ENCODE measurements at places on chromosomes 13 and 19.
A peak's percentile ranks its signal among the peaks of the same experiment; 100 is the strongest.

DNA sequence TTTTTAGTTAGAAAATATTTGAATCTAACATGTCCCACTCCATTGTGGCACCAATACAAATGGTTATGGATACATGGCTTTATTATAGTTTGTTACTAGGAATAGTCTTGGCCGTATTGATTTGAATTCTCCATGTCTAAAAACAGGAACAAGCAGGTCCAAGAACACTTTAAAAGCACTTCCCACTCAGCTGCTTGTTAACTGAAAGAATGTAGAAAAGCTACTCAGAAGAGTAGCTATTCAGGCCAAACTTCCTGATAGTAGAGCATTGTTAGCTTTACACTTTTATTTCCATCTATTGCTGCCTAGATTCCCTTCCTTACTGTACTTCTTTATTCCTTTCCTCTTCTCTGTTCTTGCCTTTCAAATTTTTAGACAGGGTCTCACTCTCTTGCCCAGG lies 6.9 kb downstream of the PIBF1 start:
- peak; percentile 5 for DNase-seq

DNA sequence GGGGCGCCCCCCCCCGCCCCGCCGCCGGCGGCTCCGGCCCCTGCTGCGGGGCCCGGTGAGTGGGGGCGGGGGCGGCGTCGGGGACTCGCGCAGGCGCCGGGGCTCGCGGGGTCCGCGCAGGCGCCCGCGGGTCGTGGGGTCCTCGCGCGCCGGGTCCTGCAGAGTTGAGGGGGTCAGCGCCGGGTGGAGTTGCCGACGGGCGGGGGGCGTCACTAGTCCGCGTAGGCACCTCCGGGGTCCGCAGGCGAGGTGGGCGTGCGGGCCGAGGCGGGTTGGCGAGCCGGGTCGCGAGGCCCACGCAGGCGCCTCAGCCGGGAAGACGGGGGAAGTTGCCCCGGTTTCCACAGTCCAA lies 365 bp downstream of the PPP6R1 start:
- DNase-seq: no peak

DNA sequence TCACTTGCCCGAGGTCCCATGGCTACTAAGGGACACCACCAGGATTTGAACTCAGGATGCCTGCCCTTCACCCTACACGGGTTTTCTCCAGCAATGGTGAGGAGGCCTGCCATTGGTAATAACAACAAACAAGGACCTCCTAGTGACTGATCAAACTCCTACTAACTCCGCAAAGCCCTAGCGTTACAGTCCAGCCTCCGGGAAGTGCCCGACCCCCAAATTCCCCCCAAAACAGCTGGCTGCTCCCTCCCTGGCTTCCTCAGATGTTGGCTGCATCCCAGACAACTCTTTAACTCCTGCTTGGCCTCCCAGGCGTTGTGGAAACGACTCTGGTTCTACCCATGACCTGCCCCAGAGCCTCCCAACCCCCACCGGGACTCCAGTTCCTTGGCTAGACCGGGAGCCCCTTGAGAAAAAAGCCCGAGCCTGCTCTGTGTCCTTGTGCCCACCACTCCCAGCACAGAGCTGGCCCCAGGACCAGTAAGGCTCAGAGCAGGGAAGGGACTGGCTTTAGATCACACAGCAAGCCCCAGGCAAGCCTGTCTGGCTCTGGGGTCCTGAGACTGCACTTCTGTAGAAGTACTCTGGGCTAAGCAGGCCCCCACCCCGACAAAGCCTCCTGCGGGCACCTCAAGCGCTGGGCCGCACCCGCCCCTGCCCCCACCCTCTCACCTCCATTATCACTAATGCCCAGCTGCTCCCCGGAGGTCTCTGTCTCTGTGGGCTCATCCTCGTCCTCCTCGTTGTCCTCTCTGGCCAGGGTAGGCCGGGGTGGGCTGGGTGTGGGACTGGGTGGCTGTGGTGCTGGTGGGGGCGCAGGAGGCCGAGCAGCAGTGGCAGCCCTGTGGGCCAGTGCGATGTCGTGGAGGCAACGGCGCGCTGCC lies 4.7 kb downstream of the AKT1S1 start:
- DNase-seq: no peak

- no peak for DNase-seq
Observed at GRCh38 chr19:1767464-1767933, 14.2 kb downstream of the ONECUT3 start.

GRCh38 chr19:51295382-51296126 lies 15.9 kb upstream of the IGLON5 start:
- DNase-seq: no peak

GRCh38 chr19:6032827-6033226 lies 54.9 kb upstream of the RANBP3 start:
- no peak for DNase-seq

- no peak for DNase-seq
Observed at GRCh38 chr13:79918620-79919019, 422.3 kb downstream of the SPRY2 start.

GRCh38 chr13:22114630-22115311 lies 443.9 kb downstream of the FGF9 start:
- DNase-seq: peak; percentile 95

DNA sequence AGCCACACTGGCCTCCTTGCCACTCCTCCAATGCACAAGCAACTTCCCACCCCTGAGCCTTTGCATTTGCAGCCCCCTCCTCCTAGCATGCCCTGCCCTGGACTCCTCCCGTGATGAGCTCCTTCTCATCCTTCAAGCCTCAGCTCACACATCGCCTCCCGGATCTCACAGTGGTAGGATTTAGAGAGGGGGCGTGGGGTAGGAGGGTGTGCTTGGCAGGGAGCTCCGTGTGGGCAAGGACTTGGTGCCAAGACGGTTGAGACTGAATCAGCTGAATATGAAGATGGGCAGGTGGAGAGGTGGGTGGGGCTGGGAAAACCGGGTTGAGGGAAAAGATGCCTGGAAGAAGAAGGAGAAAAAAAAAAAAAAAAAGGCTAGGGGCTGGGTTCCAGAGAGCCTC lies 48.4 kb upstream of the ZNRF4 start:
- no peak for DNase-seq

DNA sequence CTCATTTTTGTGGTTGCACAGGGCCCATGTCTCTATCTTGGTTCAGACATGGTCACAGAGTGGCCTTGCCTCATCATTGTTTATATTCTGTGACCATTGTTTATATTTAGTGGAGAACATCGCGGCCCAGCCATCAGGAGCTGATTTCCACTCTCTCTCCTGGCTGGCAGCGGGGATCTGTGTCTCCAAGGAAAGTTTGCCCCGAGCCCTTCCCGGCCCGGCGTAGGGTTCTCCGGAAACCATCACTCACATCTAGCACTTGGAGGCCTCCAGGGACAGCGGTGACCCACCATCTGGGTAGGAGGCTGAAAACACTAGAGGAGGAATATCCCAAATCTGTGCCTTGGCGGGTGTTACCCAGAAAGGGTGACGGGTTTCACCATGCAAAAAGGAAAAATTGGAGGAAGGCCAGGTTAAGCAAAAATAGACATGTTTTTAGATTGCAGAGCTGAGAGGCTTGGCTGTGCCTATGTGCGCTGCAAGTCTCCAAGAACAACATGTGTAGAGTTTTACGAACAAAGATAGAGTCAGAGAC lies 726 bp upstream of the ZNF358 start:
- no peak for DNase-seq

DNA sequence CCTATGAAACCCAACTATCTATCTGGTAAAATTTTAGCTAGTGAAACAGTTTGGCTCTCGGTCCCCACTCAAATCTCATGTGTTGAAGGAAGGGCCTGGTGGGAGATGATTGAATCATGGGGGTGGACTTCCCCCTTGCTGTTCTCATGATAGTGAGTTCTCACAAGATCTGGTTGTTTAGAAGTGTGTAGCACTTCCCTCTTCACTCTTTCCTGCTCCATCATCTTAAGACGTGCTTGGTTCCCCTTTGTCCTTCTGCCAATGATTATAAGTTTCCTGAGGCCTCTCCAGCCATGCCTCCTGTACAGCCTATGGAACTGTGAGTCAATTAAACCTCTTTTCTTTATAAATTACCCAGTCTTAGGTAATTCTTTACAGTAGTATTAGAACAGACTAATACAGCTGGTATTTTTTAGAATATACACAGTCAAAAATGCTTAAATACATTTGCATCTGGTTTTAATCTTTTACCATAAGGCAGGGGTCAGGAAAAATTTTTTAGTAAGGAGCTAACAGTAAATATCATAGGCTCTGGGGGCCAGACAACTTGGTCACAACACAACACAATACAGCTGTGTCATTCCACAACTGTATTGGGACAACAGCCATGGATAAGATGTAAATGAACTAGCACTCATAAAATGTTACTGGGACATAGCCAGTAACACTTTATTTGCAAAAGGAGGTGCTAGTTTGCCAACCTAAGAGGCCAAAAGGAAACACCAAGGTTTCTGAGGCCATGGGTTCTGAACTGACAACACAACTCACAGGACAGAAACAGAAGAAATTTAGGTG lies 24.3 kb downstream of the DZIP1 start:
- DNase-seq: no peak

DNA sequence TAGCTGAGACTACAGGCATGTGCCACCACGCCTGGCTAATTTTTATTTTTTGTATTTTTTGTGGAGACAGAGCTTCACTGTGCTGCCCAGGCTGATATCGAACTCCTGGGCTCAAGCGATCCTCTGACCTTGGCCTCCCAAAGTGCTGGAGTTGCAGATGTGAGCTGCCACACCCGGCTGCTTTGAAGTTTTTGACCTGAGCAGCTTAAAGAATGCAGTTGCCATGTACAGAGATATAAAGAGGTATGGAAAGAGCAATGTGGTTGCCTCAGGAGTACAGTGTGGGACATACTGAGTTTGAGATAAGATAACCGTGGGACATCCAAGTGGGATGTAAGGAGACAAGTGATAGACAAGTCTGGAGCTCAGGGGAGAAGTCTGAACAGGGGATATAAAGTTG lies 82.7 kb upstream of the LSM14A start:
- no peak for DNase-seq

DNA sequence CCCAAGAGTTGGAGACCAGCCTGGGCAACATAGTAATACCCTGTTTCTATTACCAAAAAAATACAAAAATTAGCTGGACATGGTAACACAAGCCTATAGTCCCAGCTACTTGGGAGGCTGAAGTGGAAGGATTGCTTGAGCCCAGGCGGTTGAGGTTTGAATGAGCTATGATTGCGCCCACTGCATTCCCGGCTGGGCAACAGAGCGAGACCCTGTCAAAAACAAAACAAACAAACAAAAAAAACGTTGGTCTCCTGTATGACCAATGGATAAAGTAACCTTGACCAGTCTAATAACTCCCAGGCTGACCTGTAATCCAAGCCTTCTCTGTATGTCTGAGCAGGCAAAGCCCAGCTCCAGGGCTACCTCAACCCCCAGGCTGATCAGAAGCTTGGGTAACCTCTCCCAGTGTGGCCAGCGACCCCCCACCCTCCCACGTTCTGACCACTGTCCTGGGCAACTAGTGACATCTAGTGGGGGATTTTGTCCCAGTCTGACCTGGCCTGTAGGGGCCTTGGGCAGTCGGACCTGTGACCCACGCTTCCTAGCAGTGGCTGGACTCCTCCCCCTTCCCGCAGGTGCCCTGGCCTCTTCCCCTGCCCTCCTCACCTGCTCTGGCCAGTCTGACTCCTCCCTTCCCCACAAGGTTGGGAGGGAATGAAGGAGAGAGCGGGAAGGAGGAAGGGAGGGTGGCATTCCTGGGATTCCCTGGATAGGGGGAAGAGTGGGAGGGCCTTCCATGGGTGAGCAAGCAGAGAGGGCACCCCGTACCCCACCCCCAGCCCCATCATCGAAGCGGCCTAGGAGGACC lies 1.0 kb upstream of the BCAM start:
- no peak for DNase-seq

DNA sequence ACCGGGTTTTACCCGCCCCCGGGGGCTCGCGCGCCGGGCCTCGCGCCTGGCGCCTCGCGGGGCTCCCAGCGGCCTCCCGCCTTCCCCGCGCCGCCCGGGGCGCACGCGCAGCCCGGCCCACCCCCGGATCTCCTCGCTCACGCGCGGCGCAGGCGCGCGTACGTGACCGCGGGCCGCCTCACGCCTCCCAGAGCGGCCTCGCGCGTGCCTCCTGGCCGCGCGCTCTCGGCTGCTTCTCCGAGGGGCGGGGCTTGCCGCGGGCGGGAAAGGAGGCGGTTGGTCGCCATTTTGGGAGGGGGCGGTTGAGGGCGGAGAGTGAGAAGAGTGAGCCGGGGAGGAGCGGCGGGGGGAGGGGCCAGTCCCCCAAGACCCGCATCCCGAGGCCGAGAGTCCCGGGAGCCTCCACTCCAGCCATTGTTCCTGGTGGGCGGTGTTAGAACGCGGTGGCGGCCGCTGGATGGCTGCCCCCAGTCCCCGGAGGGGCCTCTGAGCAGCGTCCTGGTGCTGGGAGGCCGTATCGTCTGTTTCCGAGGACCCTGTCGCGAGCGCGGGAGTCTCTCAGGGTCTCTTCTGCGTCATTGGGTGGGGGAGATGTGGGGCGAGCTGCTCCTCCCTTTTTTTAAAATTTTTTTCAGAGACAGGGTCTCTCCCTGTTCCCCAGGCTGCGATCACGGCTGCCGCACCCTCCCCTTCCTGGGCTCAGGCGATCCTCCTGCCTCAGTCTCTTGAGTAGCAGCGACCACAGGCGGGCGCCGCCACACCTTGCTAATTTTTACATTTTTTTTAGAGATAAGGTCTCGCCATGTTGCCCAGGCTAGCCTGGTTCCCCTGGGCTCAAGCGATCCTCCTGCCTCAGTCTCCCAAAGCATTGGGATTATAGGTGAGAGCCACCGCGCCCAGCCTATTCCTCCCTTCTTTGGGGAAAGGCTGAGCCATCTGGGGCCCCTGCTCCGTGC lies at the start of gene ZNF541:
Gene ZNF541, minus strand, starts transcription at position 78 of the 956 bp plus-strand sequence. CDS start 17,292 bp downstream, outside the sequence.
- DNase-seq: peak; percentile 78

GRCh38 chr13:31797154-31797775 lies 57.9 kb downstream of the RXFP2 start:
- no peak for DNase-seq

DNA sequence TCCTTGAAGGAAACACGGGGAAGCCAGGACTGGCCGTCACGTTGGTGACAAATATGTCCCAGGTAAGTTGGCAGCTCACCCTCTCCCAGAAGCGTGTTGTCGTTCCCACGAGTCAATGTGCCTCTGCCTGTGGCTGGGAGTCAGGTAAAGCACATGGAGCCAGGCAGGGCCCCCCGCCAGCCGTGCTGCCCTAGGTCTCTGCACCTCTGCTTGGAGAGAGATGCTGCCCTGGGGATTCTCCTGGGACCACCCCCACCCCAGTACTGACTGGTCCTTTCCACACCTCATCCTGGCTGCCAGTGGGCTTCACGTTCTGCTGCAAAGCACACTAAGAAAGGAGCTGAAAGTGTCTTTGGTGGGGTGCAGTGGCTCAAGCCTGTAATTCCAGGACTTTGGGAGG lies 9.9 kb downstream of the ZNF114 start:
- no peak for DNase-seq

GRCh38 chr13:106182404-106182803 lies 353.1 kb downstream of the EFNB2 start:
- DNase-seq: peak; percentile 13

Data from common myeloid progenitor, CD34-positive (primary cell).